Skeletal muscle cell (primary cell): ENCODE measurements at places on chromosomes 7 and 10.

DNA sequence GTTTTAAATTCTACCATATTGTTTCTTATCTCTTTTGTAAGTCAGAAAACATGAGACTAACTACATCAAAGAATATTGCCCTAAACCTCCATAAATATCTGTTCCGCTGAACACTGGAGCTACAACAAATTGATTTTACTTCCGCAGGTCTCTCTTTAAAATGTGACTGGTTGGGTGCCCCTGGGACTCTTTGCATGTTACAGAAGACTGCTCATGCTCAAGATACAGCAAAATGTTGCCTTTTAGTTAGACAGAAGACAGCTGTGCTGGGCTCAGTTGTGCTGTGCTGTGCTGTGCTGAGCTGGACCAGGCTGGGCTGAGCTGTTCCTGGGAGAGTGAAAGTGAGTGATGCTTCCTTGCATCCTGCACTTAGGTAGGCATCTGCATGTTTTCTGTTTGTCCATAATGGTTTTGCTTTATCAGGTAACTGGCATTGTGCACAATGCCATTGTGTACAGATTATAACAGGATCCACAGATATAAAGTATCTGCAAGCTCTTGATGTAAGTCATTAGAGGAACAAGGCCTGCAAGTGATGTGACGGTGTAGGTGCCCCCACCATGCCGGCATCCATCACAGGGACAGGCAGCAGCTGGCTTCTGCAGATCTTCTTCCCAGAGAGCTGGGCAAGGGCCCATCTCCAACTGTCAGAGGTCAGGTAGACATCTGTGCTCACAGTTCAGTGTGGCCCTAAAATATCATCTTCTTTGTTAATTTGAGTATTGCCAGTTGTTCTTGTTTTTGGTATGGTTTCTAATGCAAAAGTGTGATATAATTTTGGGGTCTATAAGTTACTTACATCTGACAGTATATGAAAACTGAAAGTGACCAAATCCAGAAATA, 972.5 kb upstream of the CELF2 start:
- DNase-seq: no peak

GRCh38 chr7:66871076-66871475, 49.9 kb upstream of the TMEM248 start:
- DNase-seq: no peak

DNA sequence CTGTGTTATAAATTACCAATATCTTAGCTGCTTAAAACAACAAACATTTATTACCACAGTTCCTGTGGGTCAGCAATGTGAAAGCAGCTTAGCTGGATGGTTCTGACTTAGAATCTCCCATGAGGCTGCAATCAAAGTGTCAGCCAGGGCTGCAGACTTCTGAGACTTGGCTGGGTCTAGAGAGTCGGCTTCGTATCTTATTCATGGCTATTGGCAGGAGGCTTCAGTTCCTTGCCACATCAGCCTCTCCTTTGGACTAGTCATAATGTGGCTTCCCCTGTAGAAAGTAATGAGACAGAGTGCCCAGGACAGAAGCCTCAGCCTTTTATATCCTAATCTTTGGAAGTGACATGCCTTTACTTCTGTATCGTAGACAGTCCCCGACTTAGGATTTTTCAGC, 27.3 kb downstream of the RALA start:
- DNase-seq: peak; percentile 39

DNA sequence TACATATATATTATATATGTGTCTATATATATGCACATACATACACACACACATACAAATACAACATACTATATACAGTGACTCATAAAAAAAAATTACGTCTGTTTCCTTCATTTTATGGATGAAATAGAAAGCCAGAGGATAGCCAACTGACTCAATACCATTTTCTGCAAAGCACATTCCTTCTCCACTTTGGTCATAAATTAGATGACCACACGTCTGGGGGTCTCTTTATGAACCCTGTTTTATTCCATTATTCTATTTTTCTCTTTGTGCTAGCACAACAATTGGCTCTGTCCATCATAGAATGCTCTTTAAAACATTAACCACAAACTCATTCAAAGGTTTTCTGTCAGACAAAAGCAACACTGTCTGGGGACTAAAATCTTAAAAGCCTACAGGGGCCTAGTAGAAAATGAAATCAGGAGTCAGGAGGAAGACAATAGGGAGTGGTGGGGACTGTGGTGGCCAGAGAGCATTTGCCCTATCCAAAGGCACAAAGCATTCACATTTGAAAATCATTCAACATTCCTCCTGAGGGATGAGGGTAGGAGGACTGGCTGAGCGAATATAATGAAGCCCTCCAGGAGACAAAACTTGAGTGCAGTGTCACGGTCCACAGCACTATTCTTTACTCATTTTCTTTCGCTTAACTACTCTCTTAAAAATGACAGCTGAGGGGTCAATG, 4.3 kb downstream of the CUBN start:
- peak; percentile 12 for DNase-seq

DNA sequence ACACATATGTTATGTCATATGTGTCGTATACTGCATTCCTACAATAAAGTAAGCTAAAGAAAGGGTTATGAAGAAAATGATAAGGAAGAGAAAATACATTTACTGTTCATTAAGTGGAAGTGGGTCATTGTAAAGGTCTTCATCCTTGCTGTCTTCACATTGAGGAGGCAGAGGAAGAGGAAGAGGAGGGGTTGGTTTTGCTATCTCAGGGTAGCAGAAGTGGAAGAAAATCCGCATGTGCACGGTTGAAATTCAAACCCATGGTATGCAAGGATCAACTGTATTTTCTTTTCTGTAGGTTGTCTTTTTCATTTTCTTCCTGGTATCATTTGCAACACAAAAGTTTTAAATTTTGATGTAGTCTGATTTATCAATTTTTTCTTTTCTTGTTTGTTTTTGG, 6.3 kb downstream of the PLEKHA8 start:
- DNase-seq: no peak

DNA sequence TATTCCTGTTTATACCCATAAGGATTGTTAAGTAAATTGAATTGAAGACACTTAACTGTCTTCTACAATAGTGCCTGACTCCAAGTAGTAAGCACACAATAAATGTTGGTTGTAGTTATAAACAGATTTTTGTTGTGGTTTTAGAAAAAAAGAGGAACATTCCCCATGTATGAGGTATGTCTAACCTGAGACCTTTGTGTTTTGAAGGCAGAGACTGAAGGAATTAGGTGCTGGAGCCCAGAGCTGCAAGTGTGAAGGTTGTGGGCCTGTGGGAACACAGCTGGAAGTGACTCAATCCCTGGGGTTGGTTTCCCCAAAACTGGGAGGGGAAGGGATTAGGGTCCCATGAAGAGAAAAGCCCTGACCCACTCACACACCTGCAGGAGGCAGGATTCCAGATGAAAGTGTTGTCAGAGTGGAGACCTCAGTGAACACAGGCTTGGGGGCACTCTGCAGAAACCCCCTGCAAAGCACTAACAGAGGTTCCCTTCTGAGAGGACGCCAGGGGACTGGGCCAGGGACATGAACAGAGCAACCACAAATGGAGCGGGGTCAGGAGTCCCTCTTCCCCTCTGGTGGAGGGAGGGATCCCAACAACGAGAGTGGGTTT, 265.1 kb upstream of the KLF14 start:
- no peak for DNase-seq

DNA sequence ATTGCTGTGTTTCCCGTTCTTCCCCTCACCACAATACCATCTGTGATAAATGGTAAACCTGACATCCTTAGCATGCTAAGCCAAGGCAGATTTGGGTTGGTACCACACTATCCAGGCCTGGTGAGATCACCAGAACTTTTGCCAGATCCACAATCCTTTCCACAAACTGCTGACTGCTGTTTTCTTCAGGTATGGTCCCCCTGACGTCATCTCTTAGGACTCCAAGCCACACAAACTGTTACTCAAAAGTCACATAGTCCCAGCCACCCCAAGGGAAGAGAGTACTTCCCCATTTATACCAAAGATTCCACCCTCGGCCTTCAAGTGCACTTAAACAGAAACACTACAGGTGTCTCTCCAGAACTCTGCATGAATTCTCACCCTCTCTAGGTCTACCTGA, 34.8 kb downstream of the SLC25A13 start:
- no peak for DNase-seq

- no peak for DNase-seq
Measured at GRCh38 chr7:150957133-150958020, 20.7 kb downstream of the KCNH2 start.

- DNase-seq: no peak
Measured at GRCh38 chr10:49362596-49363260, 33.2 kb downstream of the DRGX start.

GRCh38 chr10:122052701-122053100, 63.7 kb downstream of the TACC2 start:
- DNase-seq: no peak

DNA sequence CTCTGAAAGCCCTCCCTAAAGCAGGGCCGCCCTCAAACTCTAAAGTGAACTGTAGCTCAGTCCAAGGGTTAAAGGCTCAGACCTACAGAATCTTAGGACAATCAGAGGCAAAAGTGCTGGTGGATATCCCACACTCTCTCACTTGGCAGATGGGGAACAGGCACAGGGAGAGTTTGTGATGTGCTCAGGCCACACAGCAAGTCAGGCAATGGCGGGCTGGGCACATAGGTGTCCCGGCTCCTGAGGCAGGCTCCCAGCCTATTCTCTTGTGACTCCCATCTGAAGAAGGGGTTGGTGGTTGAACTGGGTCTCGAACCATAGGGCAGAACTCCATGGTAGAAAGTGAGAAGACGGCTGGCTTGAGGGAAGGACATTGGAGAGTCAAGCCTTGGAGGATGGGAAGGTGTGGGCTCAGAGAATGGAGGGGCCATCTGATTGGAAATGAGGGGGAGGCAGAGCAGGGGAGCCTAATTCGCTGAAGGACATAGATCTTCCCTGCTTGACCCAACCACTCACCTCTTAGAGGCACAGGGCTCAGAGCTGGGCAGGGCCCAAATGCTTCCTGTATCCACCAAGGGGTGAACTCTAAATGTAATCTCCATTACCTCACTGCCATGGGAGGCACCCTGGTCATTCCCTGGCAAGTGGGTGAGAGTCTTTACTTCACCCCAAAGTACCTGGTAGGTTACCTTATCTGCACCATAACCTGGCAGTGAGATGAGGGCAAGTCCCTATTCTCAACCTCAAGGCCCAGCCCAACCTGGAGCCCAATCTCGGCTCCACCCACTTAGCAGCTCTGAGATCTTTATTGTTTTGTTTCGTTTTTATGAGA, 4.9 kb upstream of the ZMIZ1 start:
- no peak for DNase-seq

GRCh38 chr7:96126382-96126781, 195.5 kb downstream of the SLC25A13 start:
- no peak for DNase-seq

DNA sequence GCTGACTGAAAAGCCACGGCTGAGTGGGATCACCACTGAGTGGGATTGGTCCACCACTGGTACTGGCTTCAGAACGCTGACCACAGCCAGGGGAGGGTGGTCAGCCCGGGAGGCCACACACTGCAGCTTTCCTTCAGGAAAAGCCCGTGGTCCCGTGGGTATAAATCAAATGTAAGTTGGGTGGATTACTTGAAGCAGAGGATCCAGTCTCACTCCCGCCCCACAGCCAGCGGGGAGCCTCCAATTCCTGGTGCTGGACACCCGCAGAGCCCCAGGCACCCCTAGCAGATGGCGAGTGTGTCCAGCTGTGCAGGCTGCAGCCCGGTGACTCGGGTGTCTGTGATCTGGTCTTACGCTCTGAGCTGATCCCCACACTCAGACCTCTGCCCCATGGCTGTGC, 231.1 kb upstream of the ZNF32 start:
- no peak for DNase-seq

GRCh38 chr10:75904499-75905283, 473.3 kb downstream of the LRMDA start:
- DNase-seq: no peak

DNA sequence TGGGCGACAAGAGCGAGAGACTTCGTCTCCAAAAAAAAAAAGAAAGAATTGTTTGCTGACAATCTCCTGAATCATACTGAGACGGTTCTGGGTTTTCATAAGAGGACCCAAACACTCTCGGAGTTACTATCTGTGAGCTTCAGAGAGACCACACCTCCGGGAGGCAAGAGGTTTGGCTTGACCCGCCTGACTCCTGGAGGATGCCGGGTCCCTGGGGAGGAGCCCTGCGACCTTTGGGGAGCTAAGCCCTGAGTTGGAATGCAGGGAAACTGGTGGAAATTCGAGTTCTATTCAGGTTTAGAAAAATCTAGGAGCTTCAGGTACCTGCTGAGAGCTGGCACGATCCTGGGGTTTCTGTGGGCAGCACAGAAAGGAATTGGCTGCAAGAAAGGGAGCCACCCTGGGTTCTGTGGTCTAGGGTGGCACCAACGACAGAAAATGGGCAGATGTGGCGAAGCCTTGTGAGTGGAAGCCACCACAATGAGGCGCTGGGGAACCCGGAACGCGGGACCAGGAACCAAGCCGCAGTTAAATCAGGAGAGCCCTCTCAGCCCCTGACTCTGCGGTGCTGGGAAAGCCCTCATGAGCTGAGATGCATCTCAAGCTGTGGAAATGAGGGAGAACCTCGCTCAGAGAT, 21.9 kb upstream of the GATAD1 start:
- no peak for DNase-seq

DNA sequence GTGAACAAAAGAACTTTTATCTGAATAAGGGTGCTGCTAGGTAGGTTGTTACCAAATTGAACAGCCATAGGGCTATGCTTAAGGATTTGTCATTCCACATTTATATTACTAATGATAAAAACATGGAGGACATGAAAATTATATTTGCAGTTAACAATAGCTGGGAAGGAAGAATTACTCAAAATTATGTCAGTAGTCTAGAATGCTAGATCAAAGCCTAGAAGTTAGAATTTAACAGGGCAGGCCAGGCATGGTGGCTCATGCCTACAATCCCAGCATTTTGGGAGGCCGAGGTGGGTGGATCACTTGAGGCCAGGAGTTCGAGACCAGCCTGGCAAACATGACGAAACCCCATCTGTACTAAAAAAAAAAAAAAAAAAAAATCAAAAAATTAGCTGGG, 9.4 kb downstream of the STK17A start:
- DNase-seq: no peak

- no peak for DNase-seq
Measured at GRCh38 chr10:77208684-77209256, 428.8 kb downstream of the KCNMA1 start.

DNA sequence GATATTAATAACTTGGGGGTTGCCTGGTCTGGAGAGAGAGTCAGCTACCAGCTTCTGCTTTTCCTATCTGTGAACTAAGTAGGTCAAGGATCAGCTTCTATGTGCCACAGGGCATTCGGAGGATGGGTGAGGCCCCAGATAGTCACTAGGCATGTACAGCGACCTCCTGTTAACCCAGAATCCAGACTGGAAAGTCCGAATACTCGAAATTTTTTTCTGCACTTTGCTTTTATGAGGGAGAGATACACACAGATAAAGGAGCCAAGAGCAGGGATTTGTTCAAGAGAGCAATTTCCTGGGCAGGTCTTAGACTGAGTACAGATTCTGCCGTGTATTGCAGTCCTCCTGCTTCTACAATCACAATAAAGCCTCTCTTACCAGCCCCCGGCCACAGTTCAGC, 54.2 kb downstream of the EMX2 start:
- no peak for DNase-seq

- no peak for DNase-seq
Measured at GRCh38 chr10:19936289-19936688, 120.1 kb downstream of the PLXDC2 start.

- DNase-seq: no peak
Measured at GRCh38 chr7:137408126-137408525, 64.6 kb upstream of the PTN start.

- DNase-seq: no peak
Measured at GRCh38 chr7:121537031-121537430, 140.9 kb upstream of the FAM3C start.
